Activated B cell treated with CpG ODN at 0.5 μM for 24 hours (primary cell): ENCODE measurements at places on chromosomes 16 and 17. TPM values are rescaled to one million over a fixed set of nuclear protein-coding genes. Genes with fewer than 3 reads are reported as not detected.

- no peak for DNase-seq
- H3K4me1 ChIP-seq: no peaks in the 10 kb centered on the region
- H3K36me3 ChIP-seq: no peaks in the 10 kb centered on the region
Measured at GRCh38 chr17:9158544-9159452, 137.5 kb downstream of the NTN1 start.

DNA sequence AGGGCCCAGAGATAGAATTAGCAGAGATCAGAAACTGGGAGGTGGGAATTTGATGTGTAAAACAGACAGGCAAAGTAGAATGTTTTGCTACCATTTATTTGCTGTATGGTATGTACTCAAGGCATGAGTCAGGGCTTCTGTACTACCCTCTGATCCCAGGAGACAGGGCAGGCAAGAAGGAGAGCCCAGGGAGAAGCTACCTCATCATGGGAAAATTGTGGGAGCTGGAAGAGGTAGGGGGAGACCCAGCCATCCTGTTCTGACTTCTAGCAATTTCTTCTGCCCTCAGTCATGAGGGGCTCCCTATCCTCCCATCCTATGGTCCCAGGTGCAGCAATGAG is 1.7 kb upstream of the PIGS start:
- DNase-seq: no peak
- no peak overlapping the region for H3K27ac ChIP-seq
- no peaks in the 10 kb centered on the region for H3K27me3 ChIP-seq

DNA sequence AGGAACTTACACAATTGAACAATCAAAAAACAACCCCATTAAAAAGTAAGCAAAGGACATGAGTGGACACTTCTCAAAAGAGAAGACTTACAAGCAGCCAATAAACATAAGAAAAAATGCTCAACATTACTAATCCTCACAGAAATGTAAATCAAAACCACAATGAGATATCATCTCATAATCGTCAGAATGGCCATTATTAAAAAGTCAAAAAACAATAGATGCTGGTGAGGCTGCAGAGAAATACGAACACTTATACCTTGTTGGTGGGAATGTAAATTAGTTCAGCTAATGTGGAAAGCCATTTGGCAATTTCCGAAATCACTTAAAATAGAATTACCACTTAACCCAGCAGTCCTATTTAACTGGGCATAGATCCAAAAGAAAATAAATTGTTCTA is 301.9 kb upstream of the KCNJ16 start:
- H3K27me3 ChIP-seq: peaks cover 5% of the 10 kb centered on the region
- DNase-seq: no peak
- H3K4me3 ChIP-seq: no peak overlapping the region
- H3K36me3 ChIP-seq: no peaks in the 10 kb centered on the region

DNA sequence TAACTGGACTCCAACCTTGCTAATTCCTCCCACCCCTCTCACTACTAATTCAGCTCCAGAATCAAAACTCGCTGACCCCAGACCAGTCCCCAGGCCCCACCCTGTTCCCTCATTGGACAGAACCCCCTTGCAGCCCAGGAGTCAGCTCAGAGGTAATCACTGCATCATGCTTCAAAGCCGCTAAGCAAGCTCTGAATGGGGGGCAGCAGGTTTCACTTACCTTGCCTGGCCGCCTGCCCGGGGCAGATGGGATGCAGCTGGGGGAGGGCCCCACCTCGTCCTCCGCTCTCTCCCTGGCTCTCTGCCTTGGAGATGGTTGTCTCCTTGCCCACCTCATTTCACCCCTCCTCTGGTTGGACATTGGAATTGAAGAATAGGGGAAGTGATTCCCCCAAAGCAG is 4.8 kb upstream of the NGFR start:
- peaks cover 36% of the 10 kb centered on the region for H3K27me3 ChIP-seq
- DNase-seq: no peak
- peaks cover 7% of the 10 kb centered on the region for H3K4me1 ChIP-seq
- no peak overlapping the region for H3K27ac ChIP-seq

GRCh38 chr16:964356-965035 is 6.3 kb downstream of the LMF1 start:
- no peak overlapping the region for H3K4me3 ChIP-seq
- DNase-seq: no peak
- H3K4me1 ChIP-seq: peaks cover 15% of the 10 kb centered on the region
- no peaks in the 10 kb centered on the region for H3K27me3 ChIP-seq
- H3K27ac ChIP-seq: no peak overlapping the region

DNA sequence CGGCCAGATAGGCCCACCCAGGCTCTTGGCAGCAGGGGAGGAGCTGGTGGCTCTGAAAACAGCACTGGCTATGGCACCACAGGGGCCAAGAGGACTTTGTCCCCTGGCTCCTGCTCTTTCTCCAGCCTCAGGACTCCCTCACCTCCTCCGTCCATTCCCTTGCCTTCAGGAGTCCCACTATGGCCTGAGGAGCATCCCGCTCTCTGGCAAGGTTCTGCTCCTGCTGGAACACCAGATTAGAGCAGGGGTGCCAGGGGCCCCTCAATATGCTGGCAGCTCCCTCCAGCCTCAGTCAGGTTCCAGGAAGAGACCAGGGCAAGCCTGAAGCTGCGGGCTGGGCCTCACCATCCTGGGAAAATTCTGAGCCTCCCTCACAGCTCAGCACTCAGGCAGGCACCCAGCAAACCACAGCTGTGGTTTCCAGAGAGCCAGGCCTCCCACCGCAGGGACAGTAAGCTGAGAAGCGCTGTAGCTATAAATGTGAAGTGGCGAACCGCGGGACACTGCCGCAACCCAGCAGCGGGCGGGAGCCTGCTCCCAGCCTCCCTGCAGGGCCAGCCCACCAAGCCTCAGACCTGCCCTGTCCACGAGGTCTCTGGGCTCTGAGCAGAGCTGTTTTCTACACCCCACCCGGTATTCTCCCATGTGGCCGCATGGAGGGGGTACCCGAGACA is 25.7 kb downstream of the C17orf100 start:
- no peaks in the 10 kb centered on the region for H3K4me1 ChIP-seq
- H3K27ac ChIP-seq: no peak overlapping the region
- H3K36me3 ChIP-seq: peaks cover 2% of the 10 kb centered on the region
- peaks cover 17% of the 10 kb centered on the region for H3K27me3 ChIP-seq
- DNase-seq: no peak

- H3K4me1 ChIP-seq: peaks cover 25% of the 10 kb centered on the region
- peak overlapping the region; percentile 91 for H3K4me3 ChIP-seq
- H3K27ac ChIP-seq: peak overlapping the region; percentile 79
- no peak for DNase-seq
- peaks cover 4% of the 10 kb centered on the region for H3K36me3 ChIP-seq
Measured at GRCh38 chr17:37488607-37489196, 989 bp upstream of the DUSP14 start.

- no peak overlapping the region for H3K4me3 ChIP-seq
- no peak overlapping the region for H3K27ac ChIP-seq
- H3K36me3 ChIP-seq: peaks cover 42% of the 10 kb centered on the region
- DNase-seq: no peak
- peaks cover 2% of the 10 kb centered on the region for H3K4me1 ChIP-seq
Measured at GRCh38 chr17:80795754-80796153, 195.9 kb upstream of the CHMP6 start.

- H3K27ac ChIP-seq: peak overlapping the region; percentile 98
- peaks cover 36% of the 10 kb centered on the region for H3K36me3 ChIP-seq
- H3K4me1 ChIP-seq: peaks cover 63% of the 10 kb centered on the region
- no peak for DNase-seq
Measured at GRCh38 chr17:46192439-46193150, 634 bp downstream of the KANSL1 start.

GRCh38 chr17:16870253-16871245 is 101.4 kb downstream of the TNFRSF13B start:
- peaks cover 2% of the 10 kb centered on the region for H3K27me3 ChIP-seq
- no peaks in the 10 kb centered on the region for H3K4me1 ChIP-seq
- H3K4me3 ChIP-seq: no peak overlapping the region

GRCh38 chr16:86740906-86741799 is 162.8 kb downstream of the FOXL1 start:
- no peaks in the 10 kb centered on the region for H3K36me3 ChIP-seq
- no peaks in the 10 kb centered on the region for H3K4me1 ChIP-seq
- H3K27ac ChIP-seq: no peak overlapping the region
- H3K4me3 ChIP-seq: no peak overlapping the region
- peaks cover 34% of the 10 kb centered on the region for H3K27me3 ChIP-seq

GRCh38 chr16:29899516-29900101 is at the start of gene SEZ6L2:
Gene SEZ6L2 (minus strand): TSS chr16:29899550. CDS start chr16:29899019, 531 bp downstream.
- H3K36me3 ChIP-seq: no peaks in the 10 kb centered on the region
- peak within 1 kb of the TSS; percentile 77 for H3K4me3 ChIP-seq
- H3K27ac ChIP-seq: no peak within 1 kb of the TSS
- peaks cover 5% of the 10 kb centered on the region for H3K4me1 ChIP-seq
- peak; percentile 82 for DNase-seq

GRCh38 chr16:50036426-50036825 is 11.4 kb downstream of the CNEP1R1 start:
- no peaks in the 10 kb centered on the region for H3K27me3 ChIP-seq
- H3K36me3 ChIP-seq: peaks cover 53% of the 10 kb centered on the region
- no peak for DNase-seq
- H3K27ac ChIP-seq: no peak overlapping the region

Gene EFNB3
- not detected in 2 replicates for total RNA-seq

Gene NEK8
- total RNA-seq: 24.8 and 29.7 TPM in 2 replicates

Gene CTF1
- 0.56 and 0.62 TPM in 2 replicates for total RNA-seq

Gene KRT9
- total RNA-seq: not detected in 2 replicates

Gene ADORA2B
- not detected in 2 replicates for total RNA-seq
